ENCODE measurements at places on chromosomes 7 and 10.

DNA sequence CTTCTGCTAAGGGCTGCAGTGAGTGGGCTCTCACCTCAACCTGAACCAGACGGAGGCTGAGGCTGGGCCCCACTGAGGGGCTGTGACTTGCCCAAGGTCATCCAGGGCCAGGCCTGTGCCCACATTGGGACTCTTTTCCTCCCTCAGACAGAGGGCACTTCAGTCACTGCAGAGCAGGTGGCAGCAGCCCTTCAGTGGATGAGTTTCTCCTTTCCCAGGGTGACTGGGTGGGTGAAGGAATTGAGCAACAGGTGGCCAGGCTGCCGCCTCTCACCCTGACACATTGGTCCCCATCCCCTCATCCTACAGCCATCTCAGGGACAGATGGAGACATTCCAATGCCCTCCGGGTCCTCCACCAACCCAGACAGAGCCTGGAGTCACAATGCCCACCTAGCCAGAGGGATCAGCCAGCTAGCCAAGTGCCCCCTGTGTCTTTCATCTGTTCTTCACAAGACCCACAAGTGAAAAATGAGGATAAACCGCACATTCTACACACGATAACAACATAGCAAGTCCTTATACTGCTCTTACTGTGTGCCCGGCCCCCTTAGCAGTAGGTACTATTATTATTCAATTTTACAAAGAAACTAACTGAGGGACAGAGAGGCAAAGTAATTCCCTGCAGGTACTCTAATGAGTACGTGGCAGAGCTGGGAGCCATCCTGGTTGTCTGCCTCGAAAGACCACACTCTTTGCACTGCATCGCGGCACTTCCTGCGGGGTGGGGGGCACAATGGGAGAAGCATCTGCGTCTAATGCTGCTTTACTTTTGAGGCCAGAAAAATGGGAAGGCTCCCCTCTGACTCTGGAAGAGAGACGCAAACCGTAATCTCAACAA is 1.7 kb upstream of the SLC18A3 start:
- DNase-seq = no peak

DNA sequence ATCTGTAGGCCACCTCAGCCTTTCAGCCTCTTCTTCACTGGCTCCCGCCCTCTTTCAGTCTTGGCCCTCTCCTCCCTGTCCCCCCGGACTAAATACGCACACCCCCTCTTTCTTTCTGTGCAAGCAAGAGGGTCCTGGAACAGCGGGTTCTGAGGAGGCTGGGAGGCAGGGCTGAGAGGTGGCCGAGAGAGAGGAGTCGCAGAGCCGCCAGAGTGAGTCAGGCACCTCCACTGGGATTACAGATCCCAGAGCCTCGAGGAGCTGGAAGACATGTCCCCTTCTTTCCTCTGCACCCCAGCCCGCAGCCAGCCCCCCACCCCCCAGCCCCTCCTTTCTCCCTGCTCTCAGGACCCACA is 182 bp downstream of the CCDC136 start:
- no peak for DNase-seq

- no peak for DNase-seq
These were observed 11.0 kb downstream of the RHBDD2 start for GRCh38 chr7:75889826-75890225.

DNA sequence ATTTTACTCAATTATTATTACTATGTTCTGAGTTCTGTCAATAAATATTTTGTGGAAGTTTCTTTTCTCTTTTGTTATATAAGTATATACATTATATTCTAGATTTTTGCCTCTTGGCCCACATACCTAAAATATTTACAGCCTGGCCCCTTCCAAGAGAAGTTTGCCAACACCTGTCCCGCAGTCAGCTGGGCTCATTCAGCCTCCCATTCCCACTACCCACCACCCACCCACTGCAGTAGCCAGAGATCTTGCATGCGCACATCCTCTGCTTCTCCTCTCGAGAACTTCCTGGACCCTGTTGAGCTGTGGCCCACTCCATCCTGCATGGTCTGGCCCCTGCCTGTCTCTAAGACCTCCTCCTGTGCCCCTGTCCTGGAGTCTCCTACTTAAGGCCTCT is 33.6 kb downstream of the WIPF3 start:
- DNase-seq = no peak

DNA sequence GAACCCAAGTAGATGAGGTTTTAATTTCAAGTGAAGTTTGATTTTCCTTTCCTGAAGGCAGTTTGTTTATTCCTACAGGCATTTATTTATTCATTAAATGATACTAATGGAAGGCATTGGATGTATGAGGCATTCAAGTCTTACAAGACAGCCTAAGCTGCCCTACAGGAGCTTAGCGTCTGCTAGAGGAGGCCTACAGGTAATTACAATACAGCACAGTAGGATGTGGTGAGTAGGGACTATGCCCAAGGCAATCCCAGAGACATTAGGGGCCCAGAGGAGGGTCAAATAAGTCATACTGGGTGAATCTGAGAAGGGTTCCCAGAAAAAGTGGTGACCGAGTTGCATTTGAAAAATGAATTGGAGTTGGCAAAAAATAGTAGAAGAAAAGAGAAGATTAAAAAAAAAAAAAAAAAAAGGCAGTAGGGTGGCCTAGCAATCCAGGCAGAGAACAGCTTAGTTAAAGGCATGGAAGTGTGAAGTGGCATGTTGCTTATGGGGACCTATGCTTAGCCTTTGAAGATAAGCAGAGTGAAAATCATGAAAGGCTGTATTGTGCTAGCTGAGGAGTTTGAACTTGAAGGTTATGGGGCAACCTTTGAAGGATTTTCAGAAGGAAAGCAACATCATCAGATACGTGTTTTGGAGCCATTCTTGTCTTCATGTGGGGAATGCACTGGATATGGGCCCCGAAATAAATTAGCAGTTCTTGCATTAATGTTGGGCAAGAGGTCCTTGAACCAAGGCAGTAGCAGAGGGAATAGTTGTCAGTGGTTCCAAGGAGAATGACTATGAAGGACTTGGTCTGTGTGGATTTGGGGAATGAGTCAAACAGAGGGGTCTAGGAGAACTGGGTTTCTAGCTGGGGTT is 65.5 kb downstream of the SNX10 start:
- no peak for DNase-seq

DNA sequence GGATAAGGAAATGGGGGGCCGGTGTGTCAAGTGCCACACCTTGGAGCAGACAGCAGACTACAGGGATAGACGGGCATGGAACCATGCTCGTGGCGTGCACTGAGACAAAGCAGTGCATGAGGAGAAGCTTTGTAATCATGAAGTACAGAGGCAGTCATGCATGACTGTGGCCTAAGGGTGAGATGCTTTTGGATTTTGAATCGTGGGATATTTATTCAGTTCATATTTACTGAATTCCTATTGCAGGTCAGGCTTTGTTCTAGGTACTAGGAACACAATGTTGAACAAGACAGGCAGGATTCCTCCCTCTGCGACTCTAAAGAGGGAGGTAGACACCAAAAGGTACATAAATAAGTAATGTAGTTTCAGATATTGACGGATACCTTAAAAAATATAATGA is 597.6 kb downstream of the PARD3 start:
- no peak for DNase-seq

GRCh38 chr7:71633551-71634008 is 501.6 kb downstream of the GALNT17 start:
- no peak for DNase-seq

DNA sequence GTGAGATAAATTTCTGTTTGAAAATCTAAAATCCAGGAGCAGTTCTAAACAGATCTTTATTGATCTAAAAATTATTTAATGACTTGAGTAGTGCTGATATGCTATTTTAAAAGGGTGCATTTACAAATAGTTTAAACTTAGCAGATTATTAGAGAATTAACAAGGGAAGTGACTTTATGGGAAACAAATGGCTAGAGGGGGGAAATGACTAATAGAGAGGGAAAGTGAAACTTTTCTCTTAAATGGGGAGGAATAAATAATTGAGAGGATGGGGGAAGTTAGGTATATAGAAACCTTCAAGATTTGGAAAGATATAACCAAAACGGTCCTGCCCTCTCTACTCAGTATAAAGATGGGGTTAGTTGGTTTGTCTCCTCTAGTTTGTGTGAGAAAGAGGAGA is 90.1 kb upstream of the ARMC3 start:
- no peak for DNase-seq

GRCh38 chr10:25191162-25191895 is 16.5 kb downstream of the GPR158 start:
- DNase-seq = no peak

GRCh38 chr7:120216947-120217346 is 56.0 kb upstream of the KCND2 start:
- no peak for DNase-seq

DNA sequence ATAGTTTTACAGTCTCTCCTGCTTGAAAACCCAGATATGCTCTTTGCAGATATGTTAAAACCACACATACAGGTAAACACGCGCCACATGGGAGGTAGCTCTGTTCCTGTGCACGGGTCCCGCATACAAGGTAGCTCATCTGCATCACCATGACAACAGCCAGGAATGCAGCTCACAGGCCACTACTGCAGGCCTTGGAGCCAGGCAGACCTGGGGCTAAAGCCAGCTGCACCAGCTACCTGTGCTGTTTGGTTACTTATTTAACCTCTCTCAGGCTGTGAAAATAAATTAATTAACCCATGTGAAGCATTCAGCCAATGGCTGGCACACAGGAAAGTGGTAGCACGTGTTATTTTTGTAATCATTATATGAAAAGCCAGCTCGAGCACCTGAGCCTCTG is 428.3 kb downstream of the TNS3 start:
- DNase-seq = no peak

Data from CD4-positive, alpha-beta T cell treated with Interleukin-12 subunit alpha and Interleukin-12 subunit beta, for 1 hour (primary cell).